ENCODE measurements at places on chromosomes 3 and 15.

GRCh38 chr15:69305204-69305931 is 6.7 kb downstream of the PAQR5 start:
- DNase-seq = peak; percentile 36

- no peak for DNase-seq
Observed at GRCh38 chr3:150237490-150237889, 170.6 kb upstream of the TSC22D2 start.

DNA sequence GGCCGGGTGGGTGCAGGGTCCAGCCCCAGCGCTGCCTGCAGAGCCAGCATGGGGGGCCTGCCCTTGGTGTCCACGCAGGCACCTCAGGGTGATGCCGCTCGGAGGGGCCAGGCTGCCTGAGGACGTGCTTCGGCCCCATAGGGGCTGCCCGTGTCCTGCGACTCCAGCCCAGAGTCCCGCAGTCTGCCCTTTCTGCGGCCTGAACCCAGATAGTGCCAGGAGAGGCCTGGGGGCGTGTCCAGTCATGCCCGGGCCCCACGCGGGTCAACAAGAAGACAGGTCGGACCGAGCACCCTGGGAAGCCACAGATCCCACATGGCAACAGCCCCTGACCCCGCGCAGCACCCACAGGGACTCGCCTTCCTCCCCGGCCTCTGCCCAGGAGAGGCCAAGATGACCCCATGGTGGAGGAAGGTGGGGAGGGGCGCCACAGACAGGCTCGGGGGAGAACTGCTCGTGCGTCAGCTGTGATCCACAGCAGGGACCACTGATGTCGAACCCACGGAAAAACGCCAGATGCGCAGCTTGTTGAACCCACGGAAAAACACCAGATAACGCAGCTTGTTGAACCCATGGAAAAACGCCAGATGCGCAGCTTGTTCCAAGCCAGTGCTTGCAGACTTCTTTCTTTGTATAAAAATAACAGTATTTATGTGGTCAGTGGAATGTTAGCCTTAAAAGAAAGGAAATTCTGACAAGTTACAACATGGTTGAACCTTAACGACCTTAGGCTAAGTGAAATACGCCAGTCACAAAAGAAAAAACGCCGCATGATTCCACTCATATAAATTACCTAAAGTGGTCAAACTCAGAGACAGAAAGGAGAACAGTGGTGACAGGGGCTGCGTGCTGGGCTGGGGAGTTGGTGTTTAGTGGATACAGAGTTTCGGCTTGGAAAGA is 28.5 kb downstream of the CYFIP1 start:
- DNase-seq = no peak

GRCh38 chr15:79943820-79944219 is 27.2 kb downstream of the BCL2A1 start:
- no peak for DNase-seq

- DNase-seq = no peak
Observed at GRCh38 chr15:62365795-62366442, 200.8 kb upstream of the C2CD4B start.

GRCh38 chr3:46097691-46098241 is 70.5 kb upstream of the XCR1 start:
- DNase-seq = no peak

- no peak for DNase-seq
Observed at GRCh38 chr15:67943475-67943874, 103.6 kb upstream of the RNU6-1 start.

GRCh38 chr3:165751637-165752036 is 85.6 kb downstream of the BCHE start:
- DNase-seq = no peak

GRCh38 chr3:170081079-170081741 is 43.4 kb downstream of the GPR160 start:
- peak; percentile 54 for DNase-seq
